Natural killer cell treated with Interleukin-12 subunit alpha and Interleukin-12 subunit beta and Interleukin-15 and Interleukin-18, amount 100 ng/mL, for 72 hours (primary cell): ENCODE measurements at places on chromosomes 6 and 20. TPM values are rescaled to one million over a fixed set of nuclear protein-coding genes. Genes with fewer than 3 reads are reported as not detected.
A peak's percentile ranks its signal among the peaks of the same experiment; 100 is the strongest.

DNA sequence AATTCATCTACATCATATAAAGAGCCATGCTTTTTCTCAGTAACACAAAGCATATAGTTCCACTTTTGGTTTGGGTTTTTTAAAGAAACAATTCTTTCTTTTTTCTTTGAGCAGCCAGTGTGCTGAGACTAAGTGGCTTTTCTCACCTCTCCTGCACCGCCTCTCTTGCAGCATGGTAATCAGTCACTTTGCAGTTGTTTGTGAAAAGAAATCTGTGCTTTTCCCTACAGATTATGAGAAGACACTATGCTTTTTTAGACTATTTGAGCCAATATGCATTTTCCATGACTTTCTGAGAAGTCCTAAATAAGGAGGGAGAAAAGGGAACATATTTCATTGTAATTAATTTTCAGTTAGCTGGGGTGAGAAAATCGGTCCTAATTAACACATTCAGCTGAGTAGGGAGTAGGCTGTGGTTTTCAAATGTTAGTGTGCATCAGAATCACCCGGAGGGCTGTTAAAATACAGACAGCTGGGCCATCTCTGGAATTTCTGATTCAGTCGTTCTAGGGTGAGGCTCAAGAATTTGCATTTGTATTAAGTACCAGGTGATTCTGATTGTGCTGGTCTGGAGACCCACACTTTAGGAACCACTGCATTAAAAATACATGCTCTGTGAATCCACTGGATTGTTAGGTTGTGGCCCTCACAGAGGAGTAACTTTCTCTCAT lies 155.2 kb downstream of the TINAG start:
- DNase-seq, result no peak

DNA sequence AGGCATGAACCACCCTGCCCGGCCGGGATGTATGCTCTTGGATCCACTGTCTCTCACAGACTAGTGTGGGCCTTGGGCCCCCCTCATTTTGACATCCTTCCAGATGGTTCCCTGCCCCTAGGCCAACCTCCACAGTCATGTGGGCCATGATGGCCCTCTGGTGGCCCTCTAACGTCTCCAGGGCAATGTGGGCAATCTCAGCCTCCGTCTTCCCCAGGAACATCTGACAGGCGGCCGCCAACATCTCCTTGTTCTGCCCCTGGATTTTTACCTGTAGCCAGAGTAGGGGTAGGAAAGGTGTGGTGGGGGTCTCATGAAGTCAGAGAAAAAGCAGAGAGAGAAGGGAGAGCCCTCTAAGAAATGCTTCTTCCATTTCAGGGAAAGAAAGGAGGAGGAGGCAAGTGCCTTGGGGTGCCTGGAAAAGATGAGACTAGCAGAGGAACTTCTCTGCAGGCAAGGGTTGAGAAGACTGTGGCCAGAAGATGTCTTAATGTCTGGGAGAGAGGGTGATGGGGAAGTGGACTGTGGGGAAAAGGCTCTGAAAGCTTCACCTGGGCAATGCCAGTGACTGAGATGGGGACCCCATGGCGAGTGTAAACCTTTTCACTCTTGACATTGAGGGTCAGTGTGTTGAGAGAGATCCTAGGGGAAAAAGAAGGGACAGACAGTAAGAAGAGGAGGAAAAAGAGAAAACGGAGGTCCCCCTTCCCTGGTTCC lies 1.3 kb downstream of the FLOT1 start:
- DNase-seq, result no peak

GRCh38 chr6:166488076-166488685 lies 98.3 kb downstream of the RAMACL start:
- peak; percentile 80 for DNase-seq

DNA sequence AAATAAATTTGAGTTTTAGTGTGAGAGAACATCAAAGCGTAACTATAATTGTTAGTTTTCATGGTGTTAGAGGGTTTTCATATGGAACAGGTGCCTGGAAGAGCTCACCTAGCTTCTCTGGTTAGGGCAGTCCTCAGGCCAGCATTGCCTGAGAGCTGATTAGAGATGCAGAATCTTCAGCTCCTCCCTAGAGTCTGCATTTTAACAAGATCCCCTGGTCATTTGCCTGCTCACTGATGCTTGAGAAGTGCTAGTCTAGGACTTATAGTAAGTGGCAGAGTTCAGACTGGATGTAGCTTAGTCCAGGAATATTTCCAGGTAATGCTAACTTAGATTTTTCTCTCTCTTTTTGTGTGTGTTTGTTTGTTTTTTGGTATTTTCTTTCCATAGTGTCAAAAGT lies 21.7 kb upstream of the SMIM26 start:
- DNase-seq, result no peak

DNA sequence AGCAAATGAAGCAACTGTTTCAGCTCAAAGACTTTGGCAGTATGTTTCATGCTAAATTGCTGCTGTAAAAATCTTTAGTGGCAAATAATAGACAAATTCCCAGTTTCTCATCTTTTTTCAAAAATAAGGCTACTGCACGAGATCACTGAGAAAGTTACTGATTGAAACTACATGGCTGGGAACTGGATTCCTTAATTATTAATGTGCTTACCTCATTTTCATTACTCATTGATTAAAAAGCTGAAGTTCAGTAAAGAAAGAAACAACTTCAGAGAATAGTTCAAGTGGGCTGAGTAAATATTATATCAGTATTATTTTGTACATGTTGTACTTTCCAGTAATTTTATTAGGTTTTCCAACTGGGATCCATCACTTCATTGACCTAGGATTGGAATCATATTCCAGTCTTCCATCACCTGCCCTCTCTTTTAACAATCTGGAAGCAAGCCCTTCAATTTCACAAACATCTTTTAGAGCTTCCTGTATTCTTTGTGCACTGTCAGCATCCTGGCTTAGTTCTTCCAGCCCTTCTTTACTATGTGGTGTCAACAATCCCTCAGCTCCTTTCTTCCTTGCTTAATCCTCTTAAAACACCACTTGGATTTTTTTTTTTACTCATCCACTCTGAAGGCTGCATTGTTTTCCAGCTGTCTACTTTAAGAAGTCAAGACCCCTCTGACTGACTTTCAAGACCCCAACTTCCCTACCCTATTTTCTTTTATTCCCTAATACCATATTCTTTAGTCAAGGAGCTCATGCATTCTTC lies 4.3 kb downstream of the MEI4 start:
- no peak for DNase-seq

DNA sequence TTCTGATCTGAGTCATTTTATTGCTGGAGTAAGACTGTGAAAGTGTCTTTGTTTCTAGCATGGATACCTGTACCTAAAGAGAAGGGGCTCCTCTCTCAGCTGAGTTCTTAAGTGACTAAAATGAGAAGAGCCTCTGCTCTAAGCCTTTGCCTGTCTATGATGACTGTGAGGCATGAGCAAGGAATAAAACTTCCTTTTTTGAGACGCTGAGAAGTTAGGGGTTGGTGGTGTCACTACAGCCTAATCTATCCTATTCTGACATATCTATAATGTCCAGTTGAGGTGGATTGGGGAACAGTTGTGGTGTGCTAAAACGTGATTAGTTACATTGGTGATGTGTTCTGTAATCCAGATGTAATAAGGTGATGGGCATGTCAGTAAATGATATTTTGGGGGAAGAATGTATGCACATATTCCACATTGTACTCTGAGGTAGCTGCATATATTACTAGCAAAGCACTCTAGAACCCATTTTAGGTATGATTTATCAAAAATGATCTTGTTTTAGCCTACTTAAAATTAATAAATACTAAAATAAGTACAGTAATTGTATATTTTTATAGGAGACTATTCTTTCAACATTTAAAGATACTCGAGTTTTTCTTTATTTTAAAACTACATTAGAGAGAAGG lies 18.1 kb downstream of the ADGRB3 start:
- DNase-seq, result no peak

DNA sequence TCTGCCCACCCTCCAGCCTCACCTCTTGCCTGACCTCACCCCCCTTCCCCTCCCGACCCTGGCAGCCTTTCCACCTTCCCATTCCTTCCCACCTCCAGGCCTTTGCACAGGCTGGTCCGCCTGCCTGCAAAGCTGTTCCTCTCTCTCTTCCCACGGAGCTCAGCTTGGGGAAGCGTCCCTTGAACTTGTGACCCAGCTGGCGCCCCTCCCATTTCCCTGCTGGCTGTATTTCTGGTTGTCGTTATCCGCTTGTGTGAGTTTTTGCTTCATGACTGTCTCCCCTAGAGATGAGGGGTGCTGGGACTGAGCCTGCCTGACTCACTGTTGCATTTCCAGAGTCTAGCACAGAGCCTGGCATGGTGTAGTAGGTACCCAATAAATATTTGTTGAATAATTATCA lies 32.5 kb downstream of the VSTM2L start:
- DNase-seq, result no peak

The UBE2C gene
- 89.7 TPM for total RNA-seq

The DCDC2 gene
- not detected for total RNA-seq

The PRDM1 gene
- 174 TPM for total RNA-seq
